ENCODE measurements at places on chromosomes 1 and 21. TPM values are rescaled to one million over a fixed set of nuclear protein-coding genes. Genes with fewer than 3 reads are reported as not detected.

The HLCS gene
- total RNA-seq, result 21.2 TPM

DNA sequence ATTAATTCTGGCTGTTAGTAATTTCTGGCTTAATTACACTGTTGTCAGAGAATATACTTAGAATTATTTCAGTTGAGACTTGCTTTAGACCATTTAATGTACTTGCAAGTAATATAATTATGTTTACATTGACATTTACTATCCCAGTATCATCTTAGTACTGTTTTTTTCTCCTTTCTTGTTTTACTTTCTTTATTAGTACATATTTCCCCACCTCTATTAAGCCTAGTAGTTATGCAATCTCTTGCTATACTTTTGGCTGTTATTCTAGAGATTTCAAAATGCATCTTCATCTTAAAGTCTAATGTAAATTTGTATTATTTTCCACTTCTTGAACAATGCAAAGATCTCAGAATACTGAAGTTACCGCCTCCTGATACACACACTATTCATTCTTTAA, 24.4 kb downstream of the BRWD1 start:
- DNase-seq, result no peak

The GUCA2A gene
- not detected for total RNA-seq

The H6PD gene
- total RNA-seq, result 10.1 TPM

- DNase-seq, result no peak
Observed at GRCh38 chr1:63887809-63888208, 114.0 kb downstream of the ROR1 start.

The OR10K2 gene
- total RNA-seq, result not detected

The ZNF697 gene
- 28.3 TPM for total RNA-seq
